ENCODE measurements at places on chromosomes 3 and 15.
A peak's percentile ranks its signal among the peaks of the same experiment; 100 is the strongest.

DNA sequence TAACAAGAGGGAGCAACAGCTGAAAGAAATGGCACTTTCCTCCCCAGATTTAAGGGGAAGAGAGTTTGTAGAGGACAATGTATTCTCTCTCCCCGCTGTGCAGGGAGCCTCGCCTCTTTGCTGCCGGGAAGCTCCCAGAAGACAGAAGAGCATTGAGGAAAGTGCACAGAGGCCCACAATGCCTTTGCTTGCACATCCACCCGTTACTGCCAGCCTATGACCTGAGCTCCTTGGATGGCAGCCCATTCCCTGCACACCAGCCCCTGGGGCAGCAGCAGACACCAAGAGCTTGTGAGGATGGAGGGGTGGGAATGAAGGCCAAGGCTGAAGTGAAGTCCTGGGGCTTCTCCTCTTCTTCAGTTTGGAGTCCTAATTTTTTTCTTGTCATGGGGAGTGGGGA, 67.0 kb downstream of the CLDN11 start:
- no peak for DNase-seq

GRCh38 chr3:52925405-52926313, 28.3 kb upstream of the STIMATE start:
- DNase-seq = no peak

- DNase-seq = no peak
Measured at GRCh38 chr3:52090933-52091468, 34.6 kb upstream of the DUSP7 start.

- DNase-seq = no peak
Measured at GRCh38 chr3:136353461-136353860, 103.3 kb downstream of the PCCB start.

GRCh38 chr15:81326466-81327212, 2.7 kb upstream of the STARD5 start:
- no peak for DNase-seq

GRCh38 chr3:45994419-45995235, 997 bp downstream of the FYCO1 start:
- DNase-seq = peak; percentile 53

All from stimulated activated CD4-positive, alpha-beta T cell treated with anti-CD3 and anti-CD28 coated beads, Interleukin-4, amount 100 ng/mL, for 24 hours (primary cell).